T-helper 2 cell treated with Interferon-gamma antibody and Interleukin-4, amounts not matched to agents 5 μg/mL and 100 μg/mL, for 36 hours (primary cell): ENCODE measurements at places on chromosomes 2 and 18.
A peak's percentile ranks its signal among the peaks of the same experiment; 100 is the strongest.

DNA sequence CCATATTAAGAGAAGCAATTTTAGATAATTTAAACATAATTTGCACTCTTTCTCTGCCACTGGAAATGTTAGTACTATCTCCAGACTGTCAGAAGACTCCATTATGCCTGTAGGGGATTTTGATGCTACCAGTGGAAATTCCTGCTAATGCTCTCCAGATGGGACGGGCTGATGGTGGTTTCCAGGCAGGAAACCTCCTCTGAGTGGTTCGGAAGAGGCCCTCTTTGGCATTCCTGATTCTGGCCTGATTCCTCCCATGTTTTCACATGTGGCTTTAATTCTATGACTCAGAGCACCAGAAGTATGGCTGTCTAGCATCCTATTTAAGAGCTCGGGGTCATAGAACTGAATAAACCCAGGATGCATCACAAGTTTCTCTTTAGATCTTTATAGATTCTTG, 70.9 kb upstream of the ST6GAL2 start:
- DNase-seq = no peak

GRCh38 chr2:188383158-188383557, 91.5 kb downstream of the GULP1 start:
- DNase-seq = no peak

DNA sequence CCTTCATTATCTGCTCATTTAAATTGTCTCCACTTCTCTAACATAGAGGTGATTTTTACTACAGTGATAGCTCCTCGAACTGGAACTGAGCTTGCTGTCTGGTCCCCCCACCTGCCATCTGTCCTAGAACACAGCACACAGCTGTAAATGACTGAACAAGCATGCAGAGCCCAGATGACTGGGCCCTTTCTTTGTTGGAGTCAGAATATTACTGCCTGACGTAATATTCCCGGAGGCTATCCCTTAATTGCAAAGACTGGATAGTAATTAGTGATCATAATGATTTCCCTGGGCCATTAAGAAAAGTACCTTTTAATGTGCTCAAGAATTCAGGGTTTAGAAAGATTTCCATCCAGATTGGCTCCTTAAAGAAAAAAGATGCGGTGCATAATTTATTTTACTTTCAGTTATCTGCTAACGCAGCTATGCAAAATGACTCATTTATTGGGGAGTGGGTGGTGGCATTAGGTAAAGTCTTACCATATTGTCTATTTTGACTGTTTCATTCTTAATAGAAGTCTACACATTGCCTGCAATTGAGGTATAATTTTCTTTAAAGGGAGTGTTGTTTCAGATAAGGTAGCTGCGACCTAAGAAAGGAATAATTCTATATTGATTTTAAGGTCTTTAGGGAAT, 84.4 kb downstream of the MAP4K4 start:
- no peak for DNase-seq

- DNase-seq = no peak
These were observed 90.3 kb upstream of the RAB27B start for GRCh38 chr18:54737986-54738385.

DNA sequence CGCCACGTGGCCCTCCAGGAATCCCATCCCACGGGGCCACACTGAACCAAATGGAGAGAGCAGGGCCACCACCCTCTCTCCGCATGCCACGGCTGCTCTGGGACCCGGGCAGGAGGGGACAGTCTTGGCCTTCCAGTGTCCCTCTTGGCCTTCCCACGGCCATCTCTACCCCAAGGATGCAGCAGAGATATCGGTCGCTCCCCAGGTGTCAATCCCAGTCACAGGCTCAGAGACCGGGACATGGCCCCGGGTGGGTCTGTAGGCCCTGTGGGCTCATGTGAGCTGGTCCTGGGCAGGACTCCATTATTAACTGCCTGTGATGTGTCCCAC, 15.3 kb downstream of the CAPN10 start:
- DNase-seq = no peak

GRCh38 chr2:134259571-134259970, 5.7 kb downstream of the MGAT5 start:
- DNase-seq = no peak

GRCh38 chr2:140067661-140068060, 1287.5 kb upstream of the NXPH2 start:
- DNase-seq = no peak

GRCh38 chr2:17416884-17417391, 101.3 kb downstream of the RAD51AP2 start:
- DNase-seq = no peak

- no peak for DNase-seq
These were observed 13.5 kb downstream of the UXS1 start for GRCh38 chr2:106180602-106181001.

DNA sequence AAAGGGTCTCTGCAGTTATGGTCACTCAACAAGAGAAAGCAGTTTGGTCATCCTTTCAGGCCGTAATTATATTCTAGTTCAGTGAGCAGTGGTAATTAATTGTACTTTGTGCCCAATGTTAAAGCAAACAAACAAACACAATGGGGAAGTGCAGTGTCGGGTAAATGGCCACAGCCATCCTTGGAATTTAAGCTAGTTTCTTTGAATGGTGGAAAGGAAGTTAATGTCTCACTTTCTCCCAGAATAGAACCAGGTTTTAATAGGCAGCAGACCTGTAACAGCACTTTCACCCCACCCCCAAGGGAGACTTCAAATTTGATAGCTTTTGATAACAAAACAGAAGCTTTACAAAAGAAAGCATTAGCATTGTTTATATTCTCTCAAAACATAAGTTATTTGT, 20.0 kb upstream of the ITGAV start:
- no peak for DNase-seq

DNA sequence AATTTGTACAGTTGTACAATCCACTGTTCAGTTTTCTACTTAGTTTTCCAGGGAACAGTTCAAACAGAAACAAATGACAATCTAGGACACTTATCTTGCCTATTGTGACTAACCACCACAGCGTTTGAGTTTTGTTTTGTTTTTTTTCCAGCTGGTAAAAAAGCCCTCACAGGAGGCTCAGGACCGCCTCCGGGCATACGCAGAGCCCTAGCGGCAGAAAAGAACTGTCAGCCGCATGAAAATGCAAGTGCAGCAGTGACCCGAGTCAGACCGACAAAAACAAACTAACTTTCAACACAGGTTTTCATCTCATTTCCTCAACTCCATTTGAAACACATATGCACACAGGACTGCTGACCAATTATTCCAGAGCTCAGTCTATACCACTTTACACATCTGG, 68.6 kb downstream of the STEAP3 start:
- no peak for DNase-seq

DNA sequence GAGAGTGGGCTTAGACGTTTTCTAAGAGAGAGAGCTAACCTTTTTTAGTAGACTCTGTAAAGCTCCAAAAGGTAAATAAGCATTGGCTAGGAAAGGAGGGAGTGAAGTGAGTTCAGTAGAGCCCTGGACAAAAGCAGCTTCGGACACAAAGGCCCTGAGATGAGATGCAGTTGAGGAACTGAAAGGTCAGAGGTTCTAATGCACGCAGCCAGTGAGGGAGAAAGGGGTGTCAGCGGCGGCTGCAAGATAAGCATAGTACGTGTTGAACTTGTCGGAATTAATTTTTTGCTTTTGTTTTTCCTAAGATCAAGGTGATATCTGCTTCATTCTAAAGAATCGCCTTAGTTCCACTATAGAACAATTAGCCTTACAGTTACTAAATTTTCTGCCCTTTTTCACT, 11.2 kb upstream of the SLC8A1 start:
- DNase-seq = no peak

DNA sequence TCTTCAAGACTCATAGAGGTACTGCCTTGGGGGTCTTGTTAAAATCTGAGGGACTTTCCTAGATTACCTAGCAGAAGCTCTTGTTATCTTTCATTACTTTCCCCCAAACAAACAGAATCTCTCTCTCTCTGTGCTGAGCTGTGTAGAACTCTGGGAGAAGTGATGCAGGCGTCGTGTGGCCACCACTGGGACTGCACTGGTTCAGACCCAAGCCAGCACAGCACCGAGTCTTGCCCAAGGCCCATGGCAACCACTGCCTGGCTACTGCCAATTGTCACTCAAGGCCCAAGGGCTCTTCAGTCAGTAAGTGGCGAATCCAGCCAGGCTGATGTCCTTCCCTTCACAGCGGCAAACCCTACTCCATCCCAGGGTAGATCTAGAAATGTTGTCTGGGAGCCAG, 28.6 kb downstream of the PPP1R1C start:
- no peak for DNase-seq

DNA sequence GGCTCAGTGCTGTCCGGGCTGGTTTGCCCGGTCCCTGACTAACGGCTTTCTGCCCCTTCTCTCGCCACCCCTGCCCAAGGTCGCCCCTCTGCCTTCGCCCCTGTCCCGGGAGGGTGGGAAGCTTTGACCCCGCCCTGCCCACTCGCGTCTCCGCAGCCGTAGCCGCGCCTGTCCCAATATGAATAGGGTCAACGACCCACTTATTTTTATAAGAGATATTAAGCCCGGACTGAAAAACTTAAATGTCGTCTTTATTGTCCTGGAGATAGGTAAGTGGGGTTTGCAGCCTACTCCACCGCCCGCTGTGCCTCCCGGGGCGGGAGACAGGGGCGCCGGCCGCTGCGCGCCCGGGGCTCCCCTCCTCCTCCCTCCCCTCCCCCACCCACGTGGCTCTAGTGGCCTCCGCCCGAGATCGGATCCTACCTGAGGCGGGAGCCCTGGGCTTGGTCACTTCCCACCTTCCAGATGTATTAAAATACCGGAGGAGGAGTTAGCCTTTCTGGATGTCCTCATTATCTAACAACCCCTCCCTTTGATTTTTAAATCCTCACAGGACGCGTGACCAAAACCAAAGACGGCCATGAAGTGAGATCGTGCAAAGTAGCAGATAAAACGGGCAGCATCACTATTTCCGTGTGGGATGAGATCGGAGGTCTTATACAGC, 633 bp downstream of the NABP1 start:
- peak; percentile 49 for DNase-seq

- no peak for DNase-seq
These were observed 473.3 kb downstream of the LPIN1 start for GRCh38 chr2:12219761-12220160.

GRCh38 chr2:217076657-217077232, 216.9 kb upstream of the TNP1 start:
- no peak for DNase-seq

GRCh38 chr2:99756059-99756458, 266.2 kb upstream of the REV1 start:
- no peak for DNase-seq

DNA sequence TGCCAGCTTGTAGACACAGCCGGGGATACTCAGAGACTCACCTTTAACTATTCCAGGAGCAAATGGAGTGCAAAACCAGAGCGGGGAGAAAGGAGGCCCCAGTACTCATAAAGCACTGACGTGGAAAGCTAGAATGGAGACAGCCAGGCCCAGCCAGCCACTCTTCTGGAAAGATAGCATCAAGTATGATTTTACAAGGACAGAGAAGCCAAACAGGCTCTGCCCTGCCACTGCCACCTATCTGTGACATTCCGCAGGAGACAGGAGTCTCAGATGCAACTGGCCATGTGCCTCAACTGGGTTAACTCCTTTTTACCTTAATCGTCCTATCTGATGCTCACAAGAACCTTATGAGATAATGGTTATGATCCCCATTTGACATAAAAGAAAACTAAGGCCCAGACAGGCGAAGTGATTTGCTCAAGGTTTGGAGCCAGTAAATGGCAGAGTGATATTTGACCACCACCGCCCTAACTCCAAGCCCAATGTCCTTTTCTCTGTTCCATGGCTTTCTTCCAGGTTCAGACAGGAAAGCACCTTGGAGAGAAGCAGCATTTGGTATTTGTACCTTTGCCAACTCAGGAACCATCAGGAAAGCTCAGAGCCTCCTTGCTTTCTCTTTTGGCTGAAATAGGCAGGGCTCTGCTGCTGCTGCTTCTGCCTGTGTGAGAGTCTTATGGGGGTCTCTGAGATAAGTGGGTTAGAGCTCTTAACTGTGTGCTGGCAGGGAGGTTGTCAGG, 15.6 kb downstream of the KIF3C start:
- no peak for DNase-seq

DNA sequence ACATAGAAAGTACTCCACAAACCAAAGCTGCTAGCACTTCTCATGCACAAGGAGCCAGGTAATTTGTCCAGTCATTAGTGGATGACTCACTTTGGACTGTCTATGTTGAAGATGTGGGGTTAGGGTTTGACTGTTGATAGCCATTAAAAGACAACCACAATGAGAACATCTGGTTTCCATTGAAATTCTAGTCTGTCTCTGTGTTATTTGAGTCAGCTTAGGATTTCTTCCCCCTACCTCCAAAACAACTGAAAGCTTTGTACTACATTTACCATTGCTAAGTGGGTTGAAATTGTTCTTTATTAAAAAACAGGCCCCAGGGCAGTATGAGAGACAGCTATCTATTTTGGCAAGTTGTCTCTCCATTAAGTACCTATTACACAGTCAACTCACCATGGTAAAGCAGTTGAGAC, 50.2 kb upstream of the ANKRD44 start:
- DNase-seq = no peak

GRCh38 chr18:74488864-74489263, 7.3 kb upstream of the CNDP2 start:
- no peak for DNase-seq

- no peak for DNase-seq
These were observed 24.5 kb downstream of the ABI2 start for GRCh38 chr2:203352604-203353255.

- no peak for DNase-seq
These were observed 24.9 kb upstream of the COL5A2 start for GRCh38 chr2:189204322-189204941.

GRCh38 chr2:154484338-154485099, 214.0 kb upstream of the KCNJ3 start:
- no peak for DNase-seq

DNA sequence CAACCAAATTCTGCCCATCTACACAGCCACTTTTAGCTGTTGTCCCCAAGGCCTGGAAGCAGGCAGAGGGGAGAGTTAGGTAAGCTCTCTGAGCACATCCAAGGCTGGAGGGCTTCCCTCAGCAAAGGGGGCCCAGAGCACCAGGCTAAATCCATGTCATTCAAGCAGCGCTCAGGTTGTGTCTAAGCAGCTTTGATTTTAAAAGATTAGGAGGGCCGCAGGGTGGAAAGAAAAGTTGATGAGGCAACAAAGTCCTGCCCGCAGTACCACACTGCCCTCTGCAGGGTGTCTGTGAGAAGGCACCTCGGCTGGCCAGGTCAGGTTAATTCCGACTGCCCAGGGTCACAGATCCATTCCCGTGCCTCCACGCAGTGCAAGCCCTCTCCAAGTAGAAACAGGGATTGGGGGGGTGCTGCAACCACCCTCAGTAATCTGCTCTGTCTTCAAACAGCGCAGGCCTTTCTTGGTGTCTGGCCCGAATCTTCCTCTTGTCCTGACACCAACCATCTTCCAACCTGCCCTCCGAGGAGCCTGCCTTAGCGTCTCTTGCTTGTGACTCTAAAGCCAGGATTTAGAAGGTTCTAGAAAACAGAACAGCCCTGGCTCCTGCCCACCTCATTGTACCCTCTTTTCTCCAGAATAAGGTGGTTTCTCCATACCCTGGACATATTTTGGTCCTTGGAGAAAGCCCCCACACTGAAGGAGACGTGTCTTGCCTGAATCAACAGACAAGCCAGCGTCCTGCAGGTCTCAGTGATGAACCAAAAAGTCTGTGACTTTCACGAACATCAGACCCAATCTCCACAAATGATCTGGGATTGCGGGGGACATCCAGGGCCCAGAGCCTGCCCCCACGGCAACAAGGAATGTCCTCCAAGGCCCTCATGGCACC, 289.2 kb downstream of the TNS1 start:
- peak; percentile 54 for DNase-seq
